NCI-H1092 (cell line): ENCODE measurements at places on chromosomes 16 and 17.

- DNase-seq: no peak
Observed at GRCh38 chr17:80755650-80756405, 211.2 kb downstream of the RPTOR start.

GRCh38 chr16:49382916-49383315, 9.3 kb downstream of the C16orf78 start:
- DNase-seq: no peak

DNA sequence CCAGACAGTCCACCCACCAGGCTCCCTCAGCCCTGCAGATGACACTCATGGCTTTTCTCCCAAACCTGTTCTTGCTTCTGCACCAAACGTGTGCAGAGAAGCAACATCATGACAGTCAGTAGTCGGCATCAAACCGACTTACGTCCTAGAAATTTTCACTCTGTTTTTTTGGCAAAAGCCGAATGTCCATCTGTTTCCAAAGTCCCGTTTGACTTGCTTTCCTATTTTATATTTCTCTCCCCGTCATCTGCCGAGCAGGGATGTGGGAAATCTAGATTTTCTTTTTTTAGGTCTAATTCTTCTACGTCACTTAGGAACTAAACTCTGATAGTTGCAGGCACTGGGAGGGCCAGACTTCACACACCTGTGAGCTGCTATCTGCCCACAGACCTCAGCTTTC, 104.9 kb downstream of the RMI2 start:
- DNase-seq: no peak

GRCh38 chr16:30110661-30111060, 2.7 kb downstream of the GDPD3 start:
- DNase-seq: no peak

DNA sequence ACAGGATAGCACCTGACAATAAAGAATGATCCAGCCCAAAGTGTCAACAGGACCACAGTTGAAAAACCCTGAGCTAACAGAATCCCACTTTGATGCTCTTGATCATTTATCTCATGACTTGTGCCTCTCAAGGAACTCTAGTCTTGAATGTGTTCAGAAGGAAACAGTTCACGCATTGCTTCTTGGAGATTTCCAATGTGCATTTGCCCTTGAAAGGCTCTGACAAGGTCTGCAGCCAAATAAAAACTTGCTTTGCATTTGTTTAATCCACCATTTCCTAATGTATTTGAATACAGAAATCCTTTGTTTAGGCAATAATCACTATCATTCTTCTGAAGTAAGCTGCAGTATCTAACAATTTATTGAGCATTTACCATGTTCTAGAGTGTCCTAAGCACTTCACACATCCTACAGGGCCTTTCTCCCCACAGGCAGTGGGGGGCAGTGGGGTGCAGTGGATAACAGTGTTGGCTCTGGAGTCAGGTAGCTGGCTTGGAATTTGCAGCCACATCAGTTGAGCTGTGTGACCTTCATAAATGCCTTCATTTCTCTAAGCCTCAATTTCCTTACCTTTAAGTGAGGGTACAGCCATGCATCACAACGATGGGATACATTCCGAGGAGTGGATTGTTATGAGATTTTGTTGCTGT, 239.7 kb downstream of the XYLT1 start:
- no peak for DNase-seq

DNA sequence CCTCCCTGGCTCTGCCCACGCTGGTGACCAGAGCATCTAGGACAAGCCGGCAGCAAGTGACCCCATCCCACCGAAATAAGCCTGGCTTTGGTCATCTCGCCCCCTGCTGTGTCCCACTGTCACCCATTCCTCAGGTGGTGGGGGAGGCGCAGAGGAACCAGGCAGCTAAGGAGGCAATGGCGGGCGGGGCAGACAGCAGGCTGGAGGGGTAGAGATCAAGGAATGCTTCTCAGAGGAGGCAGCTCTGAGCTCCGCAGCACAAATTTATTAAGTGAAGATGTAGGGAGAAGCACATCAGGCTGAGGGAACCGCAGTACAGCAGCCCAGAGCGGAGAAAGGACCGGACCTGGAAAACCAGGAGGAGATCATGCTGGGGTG, 7.5 kb upstream of the KREMEN2 start:
- no peak for DNase-seq

DNA sequence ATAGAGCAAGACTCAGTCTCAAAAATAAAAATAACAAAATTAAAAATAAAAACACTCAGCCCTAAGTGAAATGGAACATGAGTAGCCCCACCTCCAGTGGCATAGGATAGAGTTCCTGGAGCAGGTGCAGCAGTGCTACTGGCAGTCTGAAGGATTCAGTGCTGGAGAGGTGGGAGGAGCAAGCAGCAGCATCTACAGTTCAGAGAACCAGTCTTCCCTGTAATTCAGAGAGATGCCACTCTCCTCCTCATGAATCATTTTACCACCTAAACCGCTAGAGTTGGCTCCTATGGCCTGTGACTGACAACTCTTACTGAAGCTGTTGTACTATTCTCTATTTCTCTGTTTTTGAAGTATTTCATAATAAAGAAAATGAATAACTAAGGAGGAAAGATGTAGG, 56.0 kb upstream of the SMURF2 start:
- no peak for DNase-seq

- DNase-seq: no peak
Observed at GRCh38 chr16:79659344-79659743, 58.8 kb upstream of the MAF start.

DNA sequence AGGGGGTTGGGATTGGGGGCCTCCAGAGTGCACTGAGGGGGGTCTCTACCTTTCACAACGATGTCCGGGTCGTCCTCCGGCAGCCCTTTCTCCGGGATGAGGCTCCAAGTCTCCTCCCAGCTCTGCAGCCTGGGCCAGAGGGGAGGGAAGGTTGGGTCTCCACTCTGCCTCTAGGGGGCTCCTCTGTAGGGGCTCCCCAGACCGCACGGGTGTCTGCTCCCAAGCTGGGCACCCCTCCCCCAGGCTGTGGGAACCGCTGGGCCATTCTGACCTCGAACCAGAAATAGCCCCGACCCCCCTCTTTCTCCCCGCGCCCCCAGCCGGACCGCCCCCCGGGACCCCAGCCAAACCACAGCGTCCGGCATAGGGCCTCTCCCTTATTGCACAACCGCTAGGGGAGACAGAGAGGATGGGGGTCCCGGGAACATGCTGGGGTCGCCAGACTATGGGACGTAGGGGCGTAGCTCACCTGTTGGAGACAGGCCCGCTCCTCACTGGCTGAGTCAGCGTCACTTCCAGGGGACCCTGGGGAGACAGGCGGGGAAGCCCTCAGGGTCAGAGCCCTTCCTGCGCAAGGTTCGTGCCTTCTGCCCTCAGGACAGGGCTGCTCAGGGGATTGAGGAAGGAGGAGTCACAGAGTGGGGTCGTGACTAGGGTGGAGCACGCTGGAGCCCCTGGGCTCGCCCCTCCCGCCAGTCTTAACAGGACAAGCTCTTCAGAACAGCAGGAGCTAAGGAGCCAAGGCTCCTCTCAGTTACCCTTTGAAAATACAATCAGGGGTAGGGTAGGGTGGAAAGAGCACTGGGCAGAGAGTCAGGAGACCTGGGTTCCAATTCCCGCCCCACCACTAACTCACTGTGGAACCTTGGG, 2.7 kb downstream of the PLEKHH3 start:
- no peak for DNase-seq

DNA sequence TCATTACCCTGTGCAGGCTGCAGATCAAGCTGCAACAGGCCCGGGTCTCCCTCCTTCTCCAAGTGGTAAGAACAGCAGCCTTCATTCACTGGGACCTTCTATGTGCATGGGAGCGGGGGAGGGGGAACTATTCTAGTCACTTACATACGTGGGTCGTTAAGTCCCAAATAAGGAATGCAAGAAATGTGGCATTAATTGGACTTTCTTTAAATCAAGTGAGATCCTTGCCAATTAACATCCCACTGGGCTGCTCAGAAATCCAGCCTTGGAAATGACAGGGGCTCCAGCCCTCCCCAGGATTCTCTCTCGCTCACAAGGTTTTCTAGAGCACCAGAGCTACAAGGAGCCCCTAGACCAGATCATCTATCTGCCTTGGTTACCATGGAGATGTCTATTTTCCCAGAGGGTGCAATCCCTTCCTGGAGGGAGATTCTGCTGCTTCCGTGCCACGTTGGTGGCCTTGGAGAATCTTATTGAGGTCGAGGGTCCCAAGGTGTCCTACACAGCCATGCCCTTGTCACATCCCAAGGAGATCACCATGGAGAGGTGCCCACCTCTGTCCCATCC, 5.2 kb upstream of the EIF1 start:
- no peak for DNase-seq

- no peak for DNase-seq
Observed at GRCh38 chr17:33163533-33164168, 129.4 kb downstream of the ASIC2 start.
